Activated T-cell treated with anti-CD3 and anti-CD28 coated beads, Interleukin-2, amount 50 U/mL, for 1 hour (primary cell): ENCODE measurements at places on chromosomes 1 and 21.

DNA sequence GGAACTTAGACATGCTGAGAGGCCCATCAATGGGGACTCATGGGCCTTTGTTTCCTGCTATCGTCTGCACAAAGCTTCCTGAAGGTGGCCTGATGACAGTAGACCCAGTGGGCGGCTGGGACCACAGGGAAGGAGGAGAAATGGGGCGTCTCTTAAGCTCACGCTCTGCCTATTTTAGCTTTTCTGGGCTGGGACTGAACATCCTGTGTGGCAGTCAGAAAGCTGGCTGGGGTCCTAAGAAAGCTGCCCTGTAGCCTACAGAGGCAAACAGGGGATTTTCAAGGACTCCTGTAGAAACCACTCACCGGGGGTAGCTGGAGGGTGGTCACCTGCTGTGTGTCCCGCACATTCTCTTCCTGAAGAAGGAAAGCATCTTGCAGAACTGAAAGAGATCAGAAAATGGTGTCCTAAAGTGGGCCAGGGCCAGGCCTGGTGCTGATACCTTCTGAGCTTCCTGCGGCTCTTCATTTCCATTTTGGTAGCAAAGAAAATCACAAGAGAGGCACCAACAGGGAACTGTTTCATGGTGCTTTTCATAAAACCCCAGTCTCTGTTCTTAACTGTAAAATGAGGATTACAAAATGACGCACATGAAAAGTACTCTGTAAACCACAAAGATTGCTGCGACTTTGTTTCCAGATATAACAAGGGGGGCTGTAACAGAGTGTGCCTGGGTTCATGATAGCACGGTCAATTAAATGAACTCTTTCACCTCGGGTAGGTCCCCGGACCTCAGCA lies 8.6 kb downstream of the ZNF496 start:
- no peak for DNase-seq

DNA sequence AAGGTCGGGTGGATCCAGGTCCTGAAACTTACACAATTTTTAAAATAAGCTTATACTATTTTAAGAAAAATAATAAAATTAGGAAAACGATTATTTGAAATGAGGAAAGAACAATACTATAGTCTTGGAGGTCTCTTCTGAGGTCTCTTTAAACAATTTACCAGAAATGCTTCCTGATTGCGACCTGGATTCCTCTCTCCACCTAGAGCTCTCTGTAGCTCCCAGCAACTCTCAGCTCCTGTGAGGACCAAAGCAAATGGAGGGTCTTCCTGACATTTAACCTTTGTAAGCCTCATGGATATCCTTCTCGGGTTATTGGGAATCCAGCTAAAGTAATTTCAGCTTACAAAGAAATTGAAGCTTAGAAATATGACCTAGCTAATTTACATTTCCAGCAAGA lies 886 bp downstream of the BTBD8 start:
- DNase-seq: no peak

DNA sequence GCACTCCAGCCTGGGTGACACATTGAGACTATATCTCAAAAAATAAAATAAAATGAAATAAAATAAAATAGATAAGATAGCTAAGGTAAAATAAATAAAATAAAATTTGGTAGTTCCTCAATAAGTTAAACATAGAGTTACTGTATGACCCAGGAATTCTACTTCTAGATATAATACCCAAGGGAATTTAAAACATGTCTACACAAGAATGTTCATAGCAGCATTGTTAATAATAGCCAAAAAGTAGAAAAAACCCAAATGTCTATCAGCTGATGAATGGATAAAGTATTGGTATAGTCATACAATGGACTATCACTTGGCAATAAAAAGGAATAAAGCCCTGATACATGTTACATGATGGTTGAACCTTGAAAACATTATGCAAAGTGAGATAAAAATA lies 47.8 kb downstream of the CEP350 start:
- DNase-seq: no peak

DNA sequence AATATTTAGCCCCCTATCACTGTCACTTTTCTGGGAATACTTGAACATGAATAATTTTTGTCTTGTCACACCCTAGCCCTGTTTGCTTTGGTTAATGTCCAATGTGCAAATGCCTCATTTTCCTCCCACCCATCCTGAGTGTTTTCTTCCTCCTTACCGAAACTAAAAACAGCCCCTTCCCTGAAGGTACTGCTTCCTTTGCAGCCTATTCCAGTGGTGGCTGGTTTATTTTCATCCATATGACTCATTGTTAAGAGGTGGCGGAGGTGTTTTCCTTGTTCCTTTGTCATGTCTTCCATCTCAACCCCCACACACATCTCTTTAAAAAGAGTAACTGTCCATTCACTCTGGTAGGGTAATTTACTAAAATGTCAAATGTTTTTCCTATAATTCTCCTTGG lies 40.4 kb downstream of the CD55 start:
- no peak for DNase-seq

GRCh38 chr1:94675373-94675772 lies 133.8 kb upstream of the F3 start:
- DNase-seq: no peak
